Ascending aorta (tissue), 2 donors: ENCODE measurements at places on chromosomes 5 and 9.

GRCh38 chr9:127201071-127201541, 63.5 kb upstream of the GARNL3 start:
- no peak for DNase-seq

DNA sequence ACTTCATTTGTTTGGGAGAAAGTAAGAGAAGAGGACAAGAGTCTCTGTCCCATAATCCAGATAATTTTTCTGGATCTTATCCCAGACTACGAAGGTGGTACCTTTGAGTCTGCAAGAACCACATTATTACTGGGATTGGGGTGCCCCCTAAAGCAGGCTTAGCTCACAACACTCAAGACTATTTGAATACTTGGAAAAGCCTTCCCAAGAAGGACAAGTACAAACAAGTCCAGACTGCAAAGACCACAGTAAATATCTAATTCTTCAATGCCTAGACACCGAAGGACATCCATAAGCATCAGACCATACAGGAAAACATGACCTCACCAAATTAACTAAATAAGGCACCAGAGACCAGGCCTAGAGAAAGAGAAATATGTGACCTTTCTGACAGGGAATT, 40.2 kb upstream of the TMED7 start:
- DNase-seq: no peak

DNA sequence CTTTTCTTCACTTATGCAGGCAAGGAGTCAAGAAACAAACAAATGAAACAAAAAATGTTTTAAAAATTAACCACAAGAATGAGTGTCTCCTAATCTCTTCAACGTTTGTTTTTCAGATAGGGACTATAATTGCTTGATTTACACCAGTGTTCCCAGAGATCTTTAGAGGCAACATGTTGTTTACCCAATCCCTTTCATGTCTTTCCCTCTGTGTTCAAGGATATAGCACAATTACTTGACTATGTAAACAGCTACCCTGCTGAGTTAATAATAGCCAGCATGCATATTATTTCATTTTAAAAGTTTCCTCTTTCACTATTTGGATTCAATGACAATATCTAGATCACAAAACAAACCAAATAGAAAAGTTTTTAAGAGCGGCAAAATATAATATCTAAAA, 25.1 kb upstream of the SHISAL2B start:
- no peak for DNase-seq

DNA sequence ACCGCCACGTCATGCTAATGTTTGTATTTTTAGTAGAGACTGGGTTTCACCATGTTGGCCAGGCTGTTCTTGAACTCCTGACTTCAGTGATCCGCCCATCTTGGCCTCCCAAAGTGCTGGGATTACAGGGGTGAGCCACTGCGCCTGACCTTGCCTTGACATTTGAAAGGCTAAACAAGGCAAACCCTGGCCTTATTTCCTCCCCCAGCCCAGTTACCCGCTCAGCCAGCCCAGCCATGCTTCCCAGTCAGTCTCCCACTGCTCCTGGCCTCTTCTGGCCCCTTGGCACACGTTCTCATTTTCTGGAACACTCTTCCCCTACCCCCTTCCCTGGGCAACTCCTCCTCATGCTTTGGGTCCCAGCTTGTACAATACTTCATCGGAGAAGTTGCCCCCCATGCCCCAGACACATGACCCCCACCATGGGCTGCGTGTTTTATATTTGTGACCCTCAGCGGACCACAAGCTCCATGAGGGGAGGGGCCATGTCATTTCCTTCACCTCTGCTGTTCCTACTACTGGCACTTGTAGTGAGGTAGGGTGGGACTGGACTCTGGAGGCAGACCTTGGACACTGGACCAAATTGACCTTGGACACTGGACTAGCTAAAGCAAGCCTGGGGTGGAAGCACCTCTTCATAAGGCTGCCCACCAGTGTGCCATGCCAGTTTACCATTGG, 94.4 kb upstream of the IER5L start:
- no peak for DNase-seq

GRCh38 chr9:86843206-86843605, 104.1 kb downstream of the GAS1 start:
- DNase-seq: no peak

DNA sequence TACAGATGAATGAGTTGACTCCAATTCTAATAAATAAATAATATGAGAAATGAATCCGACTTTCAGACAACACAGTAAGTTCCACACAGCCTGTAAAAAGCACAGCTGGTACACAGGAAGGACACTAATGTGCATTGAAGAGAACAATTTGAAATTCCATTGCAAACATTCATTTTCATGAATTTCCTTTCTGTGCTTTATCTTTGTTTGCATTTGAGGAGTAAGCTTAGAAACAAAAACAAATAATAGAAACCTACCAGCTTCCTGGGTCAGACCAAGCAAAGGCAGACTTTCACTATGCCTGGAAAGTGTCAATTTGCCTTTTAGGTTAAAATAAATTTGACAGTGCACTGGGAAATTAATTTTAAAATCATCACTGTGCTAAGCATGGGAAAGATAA, 143.8 kb upstream of the VLDLR start:
- no peak for DNase-seq

DNA sequence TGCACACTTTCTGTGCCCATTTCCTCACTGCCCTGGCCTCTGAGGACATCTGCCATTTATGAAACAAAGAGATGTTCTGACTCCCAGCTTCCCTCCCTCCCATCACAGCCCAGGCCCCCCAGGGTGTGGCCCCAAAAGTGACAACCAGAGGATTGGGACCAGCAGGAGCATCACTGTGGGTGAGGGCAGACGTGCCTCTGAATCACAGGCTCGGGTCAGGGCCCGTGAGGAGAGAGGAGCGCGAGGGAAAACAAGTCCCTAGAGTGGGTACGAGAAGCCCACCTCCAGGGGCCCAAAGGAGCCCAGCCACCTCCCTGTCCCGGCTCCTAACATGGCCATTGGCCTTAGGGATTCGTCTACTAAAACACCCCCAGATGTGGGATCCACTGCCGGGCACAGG, 138.0 kb upstream of the FSTL4 start:
- DNase-seq: peak; percentile 38

GRCh38 chr9:135901826-135902225, 5.5 kb downstream of the CAMSAP1 start:
- peak; percentile 35 for DNase-seq

DNA sequence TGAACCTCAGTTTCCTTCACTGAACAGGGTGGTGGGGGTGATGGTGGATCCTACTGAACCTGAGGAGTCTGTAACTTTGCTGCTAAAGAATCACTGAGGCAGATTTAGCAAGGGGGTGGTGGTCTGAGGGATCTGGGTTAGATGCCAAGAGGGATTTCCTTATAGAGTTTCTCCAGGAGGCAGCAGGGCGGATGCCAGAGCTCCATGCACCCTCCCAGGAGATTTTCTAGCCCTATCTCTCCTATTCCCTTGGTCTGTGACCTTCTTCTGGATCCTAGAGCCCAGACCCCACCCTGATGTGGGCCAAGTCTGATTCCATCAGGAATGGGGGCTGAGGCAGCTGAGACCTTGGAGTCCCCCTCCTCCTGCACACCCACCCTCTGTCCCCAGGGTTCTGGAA, 6.0 kb downstream of the PTGS1 start:
- DNase-seq: peak; percentile 56

- no peak for DNase-seq
Observed at GRCh38 chr9:75027187-75028107, 646 bp downstream of the CARNMT1 start.

DNA sequence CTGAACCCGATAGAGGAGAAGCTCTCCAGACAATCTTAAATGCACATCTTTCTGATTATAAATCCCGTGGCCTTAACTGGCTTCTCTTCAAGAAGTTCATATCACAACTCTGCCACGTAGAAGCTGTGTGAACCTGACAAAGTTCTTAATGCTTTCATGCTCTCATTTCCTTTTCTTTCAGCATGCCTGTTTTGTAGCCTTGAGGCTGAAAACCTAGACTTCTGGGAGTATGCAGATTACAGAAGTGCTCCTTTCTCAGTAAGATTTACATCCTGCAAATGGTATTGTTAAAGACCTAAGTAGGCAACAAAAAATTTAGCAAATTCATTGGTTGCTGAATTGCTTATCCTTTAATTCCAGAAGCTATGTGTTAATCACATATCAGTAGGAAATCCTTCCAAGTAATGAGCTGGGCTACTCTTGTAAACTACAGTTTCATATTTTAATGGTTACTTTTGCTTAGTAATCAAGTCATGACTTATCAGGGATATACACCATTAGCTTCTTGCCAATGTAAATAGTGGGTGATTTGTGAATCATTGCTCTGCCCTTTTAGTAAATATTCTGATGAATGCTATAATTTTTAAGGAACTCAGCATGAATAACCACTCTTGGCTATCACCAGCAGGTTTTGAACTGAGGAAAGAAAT, 334.7 kb downstream of the FBXL7 start:
- no peak for DNase-seq

DNA sequence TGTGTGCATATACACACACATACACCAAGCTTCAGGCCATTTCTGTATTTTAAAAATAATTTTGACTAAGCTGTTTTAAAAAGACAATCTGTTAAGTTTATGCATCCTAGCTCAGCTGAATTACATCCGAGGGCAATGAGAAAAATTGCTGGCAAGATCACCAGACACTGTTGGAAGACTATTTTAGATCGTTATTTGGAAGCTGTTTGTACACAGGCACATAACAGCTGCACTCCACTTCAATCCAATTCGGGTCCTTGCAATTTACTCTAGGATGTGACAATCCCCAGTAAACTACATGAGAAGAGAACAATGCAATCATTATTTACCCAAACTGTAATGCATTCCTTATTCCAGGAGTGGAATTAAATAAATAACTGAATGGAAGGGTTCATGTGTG, 79.3 kb upstream of the RASA1 start:
- DNase-seq: no peak

DNA sequence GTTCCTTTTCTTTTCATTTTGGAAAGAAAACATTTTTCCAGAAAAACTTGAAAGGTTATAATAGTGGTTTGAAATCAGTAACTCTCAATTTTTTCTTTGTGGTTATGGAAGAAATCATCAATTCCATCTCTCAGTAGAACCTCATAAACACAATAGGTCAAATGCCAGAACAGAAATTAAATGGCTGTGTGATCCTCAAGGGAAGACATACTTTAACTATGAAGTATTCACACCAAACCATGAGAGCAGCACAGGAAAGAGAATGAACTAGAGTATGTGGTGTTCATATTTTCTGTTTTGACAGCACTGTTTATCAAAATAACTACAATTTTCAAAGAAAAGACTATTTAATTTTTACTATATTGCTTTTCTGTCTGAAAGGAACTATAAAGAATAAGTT, 29.7 kb upstream of the EFNA5 start:
- no peak for DNase-seq

DNA sequence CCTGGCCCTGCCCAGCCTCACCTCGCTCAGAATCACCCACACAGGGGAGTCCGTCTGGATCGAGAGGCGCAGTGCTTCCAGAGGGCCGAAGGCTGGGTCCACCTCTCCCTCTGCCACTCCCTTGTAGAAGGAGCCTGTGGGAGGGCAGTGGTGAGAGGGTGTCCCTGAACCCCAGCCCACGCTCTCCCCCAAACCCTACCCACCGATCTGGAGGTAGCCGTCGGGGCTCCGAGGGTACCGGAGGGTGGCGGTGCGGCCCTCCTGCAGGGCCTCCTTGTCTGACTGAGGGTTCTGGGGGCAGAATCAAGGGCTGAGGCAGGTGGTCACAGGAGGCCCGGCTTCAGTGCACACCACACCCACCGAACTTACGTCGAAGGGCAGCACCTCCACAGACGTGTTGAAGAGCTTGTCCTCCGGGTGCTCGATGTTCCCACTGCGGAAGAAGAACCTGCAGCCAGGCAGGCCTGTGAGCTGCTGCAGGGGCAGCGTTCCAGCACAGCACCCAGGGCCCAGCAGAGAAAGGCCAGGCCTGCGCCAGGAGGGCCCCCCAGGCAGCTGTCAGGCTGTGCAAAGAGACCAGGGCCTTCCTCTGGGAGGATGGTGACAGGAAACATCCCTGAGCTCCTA, 4.5 kb downstream of the LTC4S start:
- no peak for DNase-seq

GRCh38 chr9:32339424-32339823, 45.0 kb upstream of the ACO1 start:
- DNase-seq: no peak

DNA sequence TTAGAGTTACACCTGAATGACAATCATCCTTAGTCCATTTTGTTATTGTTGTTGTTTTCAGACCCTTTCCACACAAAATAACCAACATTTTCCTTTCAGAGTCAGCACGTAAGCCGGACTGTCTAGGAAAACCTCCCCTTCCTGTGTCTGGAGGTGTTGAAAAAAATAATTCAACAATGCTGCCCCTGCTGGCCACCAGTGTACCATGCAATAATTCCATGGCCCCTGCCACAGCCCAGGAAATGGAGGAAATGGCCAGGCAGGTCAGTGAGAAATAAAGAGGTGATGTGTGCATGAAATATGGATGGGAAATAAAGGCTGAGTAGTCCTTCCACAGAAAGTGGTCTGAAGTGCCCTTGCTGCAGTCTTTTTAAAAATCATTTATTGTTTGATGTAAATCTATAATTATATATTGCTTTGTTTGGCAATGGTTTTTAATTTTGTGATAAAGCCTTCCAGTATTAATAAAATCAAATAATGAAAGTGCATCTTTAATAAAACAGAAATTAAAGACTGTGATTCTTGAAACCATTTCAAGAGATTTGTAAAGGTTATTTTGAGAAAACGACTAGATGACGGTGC, 152.8 kb upstream of the PAPPA start:
- no peak for DNase-seq

DNA sequence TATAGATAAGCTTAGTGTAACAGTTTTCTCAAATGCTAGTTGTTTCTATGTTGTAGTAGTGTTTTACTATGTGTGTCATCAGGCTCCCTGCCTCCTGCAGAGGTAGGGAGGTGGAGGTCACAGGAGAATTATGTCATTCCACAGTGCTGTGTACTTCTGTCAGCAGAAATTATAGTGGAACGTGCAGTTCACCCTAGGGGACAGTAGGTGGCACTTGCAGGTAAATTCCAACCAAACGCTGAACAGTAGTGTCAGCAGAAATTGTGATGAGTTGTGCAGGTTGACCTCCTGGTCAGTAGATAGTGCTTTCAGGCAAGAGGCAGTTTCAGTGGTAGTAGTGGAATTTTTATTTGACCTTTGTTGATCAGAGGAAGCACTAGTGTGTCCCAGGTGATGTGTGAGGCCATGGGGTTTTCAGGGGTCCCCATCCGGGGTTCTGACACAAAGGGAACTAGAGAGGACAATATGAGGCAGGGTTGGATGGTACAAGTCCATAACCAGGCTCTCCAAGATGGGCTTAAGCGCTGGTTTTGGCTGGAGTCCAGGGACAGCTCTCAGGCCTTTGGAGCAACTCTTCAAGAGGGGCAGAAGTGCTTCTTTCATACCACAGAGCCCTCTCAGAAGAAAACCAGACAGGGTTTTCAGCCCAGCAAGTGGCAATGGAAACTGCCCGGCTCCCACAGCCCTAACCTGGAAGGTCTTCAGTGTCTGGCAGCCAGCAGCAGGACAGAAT, 402.9 kb downstream of the CYLC2 start:
- DNase-seq: no peak

DNA sequence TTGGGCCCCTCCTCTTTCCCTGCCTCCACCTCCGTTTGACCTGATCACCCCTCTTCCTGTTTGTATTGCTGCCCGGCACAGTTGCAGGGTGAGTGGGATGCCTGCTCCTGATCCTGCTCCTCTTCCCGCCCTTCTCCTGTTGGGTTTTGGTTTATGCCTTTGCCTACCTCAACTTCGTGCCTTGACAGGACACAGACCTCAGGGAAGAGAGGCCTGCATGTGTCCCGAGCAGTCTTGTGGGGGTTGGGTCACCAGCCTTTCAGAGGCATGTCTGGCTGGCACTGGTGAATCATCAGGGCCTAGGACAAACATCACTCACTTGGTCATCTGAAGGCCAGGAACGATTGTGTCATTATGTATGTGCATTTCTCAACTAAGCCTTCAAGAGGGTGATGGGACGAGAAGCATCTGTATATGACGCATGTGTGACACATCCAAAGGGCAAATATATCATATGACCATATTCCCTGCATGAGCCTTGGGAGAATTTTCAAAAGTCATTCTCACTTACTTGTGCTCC, 56.9 kb downstream of the NPR3 start:
- DNase-seq: peak; percentile 28
